Stimulated activated CD4-positive, alpha-beta T cell treated with anti-CD3 and anti-CD28 coated beads, Interleukin-12 subunit alpha, Interleukin-12 subunit beta, amount 100 ng/mL, for 4 hours (primary cell): ENCODE measurements at places on chromosomes 6 and 20.
A peak's percentile ranks its signal among the peaks of the same experiment; 100 is the strongest.

DNA sequence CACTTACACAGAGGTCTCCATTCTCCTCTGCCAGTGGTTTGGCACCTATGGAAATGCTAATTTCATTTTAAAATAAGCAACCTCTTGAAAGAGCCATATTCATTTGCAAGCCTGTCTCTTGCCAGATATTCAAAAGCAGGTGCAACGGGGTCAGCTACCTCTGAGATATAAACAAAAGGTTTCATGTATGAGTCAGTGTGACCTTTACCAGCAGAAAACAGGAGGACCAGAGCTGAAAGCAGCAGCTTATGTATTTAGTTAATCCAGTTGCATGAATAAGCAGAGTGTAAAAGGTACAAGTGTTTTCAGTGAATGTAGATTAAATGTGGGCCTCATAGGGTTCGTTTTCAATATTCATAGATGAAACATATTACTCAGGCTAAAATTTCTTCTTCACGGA is 56.0 kb downstream of the TENT5A start:
- DNase-seq = no peak

DNA sequence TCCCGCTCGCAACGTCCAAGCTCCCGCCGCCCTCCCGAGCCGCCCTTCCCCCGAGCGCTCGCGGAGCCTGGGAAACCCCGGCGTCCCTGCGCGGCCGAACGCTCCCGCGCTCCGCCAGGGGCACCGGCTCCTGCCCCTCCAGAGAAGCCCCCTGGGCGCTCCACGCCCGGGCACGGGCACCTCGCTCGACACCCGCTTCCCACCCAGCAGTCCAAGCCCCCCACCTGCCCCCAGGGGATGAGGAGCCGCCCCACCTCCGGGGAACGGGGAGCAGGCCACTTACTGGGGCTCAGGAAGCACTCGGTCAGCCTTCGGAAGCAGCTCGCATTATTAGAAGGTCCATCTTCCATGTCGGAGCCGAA is 1.4 kb downstream of the PDE10A start:
- DNase-seq = no peak

DNA sequence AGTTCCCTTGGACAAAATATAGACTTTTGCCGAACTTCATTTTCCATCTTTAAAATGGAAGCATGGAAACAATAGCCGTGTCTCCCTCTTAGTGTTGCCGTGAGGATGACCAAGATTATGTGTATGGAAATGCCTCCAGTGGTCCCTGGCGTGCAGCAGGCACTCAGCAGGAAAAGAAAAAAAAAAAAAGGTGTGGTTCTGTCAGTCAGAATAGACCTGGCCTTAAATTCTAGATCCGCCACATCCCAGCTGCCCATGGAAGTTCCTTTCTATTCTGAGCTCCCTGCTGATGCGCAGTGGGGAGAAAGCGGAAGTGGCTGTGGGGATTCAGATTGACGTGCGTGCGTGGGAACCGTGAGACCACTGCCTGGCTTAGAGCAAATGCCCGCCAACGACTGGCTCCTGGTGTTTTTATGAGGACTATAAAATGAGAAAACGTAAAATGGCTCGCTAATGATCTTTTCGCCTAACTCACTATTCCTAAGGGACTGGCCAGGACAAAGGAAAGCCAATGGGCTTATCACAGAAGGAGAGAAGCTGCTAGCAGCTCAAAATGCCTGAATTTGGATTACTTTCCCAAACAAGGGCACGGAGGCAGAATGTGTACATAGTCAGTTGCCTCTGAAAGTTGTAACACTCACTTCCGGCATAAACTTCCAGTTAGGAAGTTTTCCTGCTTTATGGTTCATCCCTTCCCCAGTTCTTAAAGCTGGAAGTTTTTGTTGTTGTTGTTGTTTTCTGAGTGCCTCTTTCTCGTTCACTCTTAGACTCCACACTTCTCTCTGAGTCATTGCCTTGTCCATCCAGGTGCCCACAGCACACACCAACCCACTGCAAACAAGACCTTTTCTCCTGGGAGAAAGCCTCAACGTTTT is 11.4 kb upstream of the PDE10A start:
- no peak for DNase-seq

GRCh38 chr6:3376064-3376463 is 80.8 kb downstream of the SLC22A23 start:
- no peak for DNase-seq

DNA sequence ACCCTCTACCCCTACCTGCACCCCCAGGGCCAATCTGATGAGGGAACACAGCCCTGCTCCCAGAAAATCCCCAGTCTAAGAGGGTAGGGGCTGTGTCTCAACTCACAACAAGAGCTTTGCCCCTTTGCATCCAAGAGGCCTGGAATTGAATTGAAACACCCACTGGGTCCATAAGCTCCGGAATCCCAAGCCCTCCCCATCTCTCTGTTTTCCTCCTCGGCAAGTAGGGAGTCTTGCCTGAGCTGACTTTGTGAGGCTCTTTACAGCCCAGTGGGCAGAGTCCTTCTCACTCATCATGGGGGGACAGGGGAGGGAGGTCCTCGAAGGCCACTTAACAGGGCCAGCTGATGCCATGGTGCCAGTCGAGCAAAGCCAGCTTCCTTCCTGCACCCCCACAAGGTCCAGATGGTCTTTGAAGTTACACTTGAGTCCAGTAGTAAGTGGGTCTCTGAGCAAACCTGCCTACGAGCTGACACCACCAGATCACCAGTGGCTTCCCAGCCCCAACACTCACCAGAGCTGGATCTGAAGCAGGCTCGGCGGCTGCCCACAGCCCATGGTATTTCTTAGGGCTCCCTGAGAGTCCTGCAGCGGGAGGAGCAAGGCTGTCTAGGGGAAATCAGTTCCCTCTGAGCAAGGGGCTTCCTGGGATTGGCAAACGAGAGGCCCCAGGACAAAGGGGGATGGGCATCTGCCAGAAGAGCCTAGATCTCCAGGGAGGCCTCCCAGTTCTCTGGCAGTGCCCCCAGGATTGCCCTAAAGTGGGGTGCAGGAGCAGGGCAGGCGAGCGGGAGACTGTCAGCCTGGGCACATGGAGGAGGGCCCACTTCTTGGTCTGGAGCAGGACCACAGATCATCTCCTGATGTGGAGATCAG is 144.5 kb downstream of the VEGFA start:
- no peak for DNase-seq

GRCh38 chr20:45962031-45962755 is 9.8 kb downstream of the ZNF335 start:
- no peak for DNase-seq

- DNase-seq = no peak
Observed at GRCh38 chr6:38155144-38155543, 335.6 kb downstream of the ZFAND3 start.

- no peak for DNase-seq
Observed at GRCh38 chr20:5136096-5136495, 9.3 kb downstream of the CDS2 start.

DNA sequence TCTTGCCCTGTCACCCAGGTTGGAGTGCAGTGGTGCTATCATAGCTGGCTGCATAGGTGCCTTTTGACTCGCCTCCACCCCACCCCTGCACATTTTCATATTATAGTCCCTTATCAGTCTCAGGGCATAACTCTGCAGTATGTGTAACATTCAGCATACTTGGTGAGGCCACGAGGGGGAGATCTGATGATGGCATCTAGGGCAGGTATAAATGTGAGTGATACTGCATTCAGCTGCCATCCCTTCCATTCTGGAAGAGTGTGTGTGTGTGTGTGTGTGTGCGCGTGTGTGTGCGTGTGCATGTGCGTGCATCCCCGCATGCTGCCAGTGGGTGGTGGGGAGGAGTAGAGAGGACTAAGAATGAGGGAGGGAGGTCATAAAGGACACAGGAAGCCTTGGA is 81.4 kb downstream of the JARID2 start:
- peak; percentile 28 for DNase-seq

- DNase-seq = no peak
Observed at GRCh38 chr20:23541330-23541729, 27.0 kb downstream of the CST9L start.

GRCh38 chr6:20716865-20717264 is 182.6 kb downstream of the CDKAL1 start:
- DNase-seq = no peak

- no peak for DNase-seq
Observed at GRCh38 chr20:63246490-63247288, 7.6 kb downstream of the NKAIN4 start.

GRCh38 chr6:70663881-70664466 is 3.7 kb upstream of the SMAP1 start:
- no peak for DNase-seq

DNA sequence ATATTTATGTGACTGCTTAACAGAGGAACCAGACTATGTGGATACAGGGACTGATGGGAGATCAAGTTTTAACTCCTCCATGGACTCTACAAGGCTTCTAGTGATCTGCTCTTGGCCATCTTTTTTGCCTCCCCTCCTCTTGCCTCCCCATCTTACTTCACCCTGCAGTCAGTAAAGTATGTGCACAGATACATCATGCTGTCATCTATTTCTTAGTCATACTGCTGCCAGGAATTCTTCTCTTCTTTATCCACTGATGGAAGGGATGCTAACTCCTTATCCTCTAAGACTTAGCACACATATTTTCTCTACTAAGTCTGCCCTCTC is 27.6 kb upstream of the FAM83C start:
- DNase-seq = no peak

GRCh38 chr6:33875696-33876095 is 71.9 kb upstream of the MLN start:
- DNase-seq = no peak

GRCh38 chr20:58457083-58457695 is 58.0 kb downstream of the APCDD1L start:
- DNase-seq = no peak

DNA sequence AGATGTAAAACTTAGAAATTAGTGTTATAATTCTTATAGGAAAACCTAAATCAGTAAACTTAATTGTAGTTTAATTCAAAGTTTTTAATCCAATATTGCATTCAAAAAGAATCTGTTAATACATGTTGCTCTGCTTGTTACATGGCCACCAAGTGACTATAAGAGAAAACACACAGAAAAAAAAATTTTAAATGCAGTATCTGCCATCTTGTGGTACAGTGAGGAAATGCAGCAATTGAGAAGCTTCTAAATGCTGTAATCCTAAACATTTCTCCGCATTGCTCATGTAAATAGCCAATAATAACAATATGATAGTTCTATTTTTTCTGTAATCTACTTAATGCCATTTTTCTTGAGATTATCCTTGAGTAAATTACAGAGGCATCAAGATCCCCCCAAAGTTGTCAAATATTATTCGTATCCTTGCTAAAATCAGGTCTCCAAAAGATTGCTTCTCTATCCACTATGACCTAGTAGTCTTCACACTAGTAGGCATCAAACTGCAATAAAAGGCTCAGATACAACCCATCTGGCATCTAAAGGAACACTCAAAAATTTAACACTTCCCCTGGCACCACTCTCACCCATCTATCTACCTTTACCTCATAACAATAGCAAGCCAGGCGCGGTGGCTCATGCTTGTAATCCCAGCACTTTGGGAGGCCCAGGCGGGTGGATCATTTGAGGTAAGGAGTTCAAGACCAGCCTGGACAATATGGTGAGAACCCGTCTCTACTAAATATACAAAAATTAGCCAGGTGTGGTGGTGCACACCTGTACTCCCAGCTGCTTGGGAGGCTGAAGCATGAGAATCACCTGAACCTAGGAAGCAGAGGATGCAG is 34.6 kb downstream of the HDAC2 start:
- DNase-seq = no peak

DNA sequence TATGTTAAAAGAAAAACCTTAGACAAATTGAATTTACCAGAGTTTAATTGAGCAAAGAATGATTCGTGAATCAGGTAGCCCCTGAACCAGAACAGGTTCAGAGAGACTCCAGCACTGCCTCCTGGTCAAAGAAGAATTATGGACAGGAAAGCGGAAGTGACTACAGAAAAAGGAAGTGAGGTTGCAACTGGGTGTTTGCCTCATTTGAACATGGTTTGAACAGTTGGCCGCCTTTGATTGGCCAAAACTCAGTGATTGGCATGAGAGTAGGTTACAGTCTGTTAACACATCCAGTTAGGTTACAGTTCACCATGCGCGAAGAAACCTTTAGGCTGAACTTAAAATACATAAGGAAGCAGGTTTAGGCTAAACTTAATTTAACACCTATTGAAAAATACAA is 248.8 kb downstream of the TFAP2A start:
- DNase-seq = no peak

GRCh38 chr6:125927761-125928160 is 28.8 kb upstream of the HINT3 start:
- DNase-seq = no peak

- no peak for DNase-seq
Observed at GRCh38 chr6:108363113-108363512, 68.3 kb downstream of the AFG1L start.

GRCh38 chr6:131103296-131103695 is 32.0 kb upstream of the AKAP7 start:
- no peak for DNase-seq

GRCh38 chr6:111662072-111662793 is 56.6 kb upstream of the TRAF3IP2 start:
- no peak for DNase-seq

GRCh38 chr6:15978426-15978825 is 150.5 kb upstream of the MYLIP start:
- no peak for DNase-seq

- no peak for DNase-seq
Observed at GRCh38 chr20:49396230-49396629, 86.2 kb downstream of the KCNB1 start.

DNA sequence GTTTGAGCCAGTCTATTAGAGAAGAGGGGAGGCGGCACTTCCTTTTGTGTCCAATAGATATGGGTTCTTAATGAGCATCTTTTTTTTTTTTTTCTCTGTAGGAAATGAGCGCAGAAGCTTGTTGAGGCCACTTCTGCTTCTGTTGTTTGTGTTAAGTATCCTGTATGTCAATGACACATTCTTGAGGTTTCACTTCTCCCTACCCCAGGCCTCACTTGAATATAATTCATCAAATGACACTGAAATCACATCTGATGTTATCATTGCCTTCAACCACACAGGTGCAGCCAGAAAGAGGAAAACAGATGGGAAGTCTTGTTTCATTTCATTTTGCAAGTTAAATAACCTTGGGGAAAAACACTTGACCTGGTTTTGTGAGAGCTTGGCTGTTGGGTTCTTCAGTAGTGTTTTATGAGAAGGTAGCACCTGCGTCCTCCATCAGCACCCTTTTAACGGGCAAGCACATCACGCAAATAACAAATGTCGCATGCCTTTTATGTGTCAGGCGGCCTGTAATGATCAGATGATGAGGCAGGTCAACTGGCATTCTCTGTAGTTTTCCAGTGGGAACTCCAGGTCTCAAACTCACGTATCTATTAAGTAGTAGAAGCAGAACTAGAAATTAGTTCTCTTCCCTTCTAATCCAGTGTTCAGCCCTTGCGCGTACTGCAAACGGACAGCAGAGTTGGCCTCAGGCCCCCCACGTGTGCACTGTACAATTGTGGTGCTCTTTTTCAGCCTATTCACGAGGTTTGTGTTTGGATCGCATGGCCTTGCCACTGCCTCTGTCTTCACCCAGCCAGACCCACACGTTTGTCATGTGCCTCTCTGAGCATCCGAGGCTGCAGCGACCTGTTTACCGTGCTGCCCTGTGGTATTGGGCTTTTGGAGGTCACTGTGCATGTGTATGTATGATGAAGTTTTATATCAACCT is 23.5 kb downstream of the PLEKHG1 start:
- no peak for DNase-seq

- no peak for DNase-seq
Observed at GRCh38 chr6:117534974-117535373, 52.5 kb downstream of the DCBLD1 start.
